ENCODE measurements at places on chromosomes 5 and 9. TPM values are rescaled to one million over a fixed set of nuclear protein-coding genes. Genes with fewer than 3 reads are reported as not detected.
A peak's percentile ranks its signal among the peaks of the same experiment; 100 is the strongest.

- DNase-seq, result no peak
These were observed 371.1 kb upstream of the ZNF608 start for GRCh38 chr5:125117566-125117965.

DNA sequence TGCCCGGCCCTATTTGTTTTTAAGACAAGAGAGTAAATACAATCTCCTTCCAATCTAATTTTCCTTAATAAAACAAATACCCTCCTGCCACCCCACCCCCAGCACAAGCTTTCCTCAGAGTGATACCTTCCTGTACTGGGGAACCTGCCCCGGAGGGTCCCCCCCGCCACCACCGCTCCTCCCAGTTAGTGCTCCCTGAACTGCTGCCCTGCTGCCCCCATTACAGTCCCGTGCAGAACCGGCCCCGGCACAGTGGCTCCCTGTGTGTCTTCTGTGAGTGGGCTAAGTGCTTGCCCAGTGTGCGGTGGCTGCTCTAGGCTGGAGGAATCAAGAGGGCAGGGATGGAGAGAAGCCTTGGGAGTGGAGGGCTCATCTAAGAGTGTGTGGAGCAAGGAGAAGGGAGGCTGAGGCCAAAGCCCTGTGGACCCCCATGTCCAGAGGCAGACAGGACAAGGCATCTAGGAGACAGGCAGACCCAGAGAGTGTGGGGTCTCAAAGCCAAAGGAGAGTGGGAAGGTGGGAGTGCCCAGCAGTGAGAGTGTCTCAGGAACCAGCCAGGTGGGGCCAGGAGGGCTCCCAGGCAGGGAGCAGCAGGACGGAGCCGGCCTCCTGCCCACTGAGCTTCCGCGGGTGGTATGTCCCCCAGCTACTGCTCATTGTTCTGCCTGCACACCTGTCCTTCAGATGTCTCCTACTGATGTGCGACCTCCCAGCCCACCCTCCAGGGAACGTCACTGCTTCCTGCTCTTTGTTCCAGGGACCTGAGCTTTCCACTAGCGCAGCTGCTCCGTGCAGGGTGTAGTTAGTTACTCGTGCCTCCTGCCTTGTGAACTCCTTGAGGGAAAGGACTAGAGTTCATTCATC lies 129.0 kb downstream of the DAB2IP start:
- DNase-seq, result no peak

The GPR21 gene
- polyA plus RNA-seq, result not detected

The IFNA13 gene
- polyA plus RNA-seq, result not detected

The STKLD1 gene
- polyA plus RNA-seq, result 1.8 TPM

DNA sequence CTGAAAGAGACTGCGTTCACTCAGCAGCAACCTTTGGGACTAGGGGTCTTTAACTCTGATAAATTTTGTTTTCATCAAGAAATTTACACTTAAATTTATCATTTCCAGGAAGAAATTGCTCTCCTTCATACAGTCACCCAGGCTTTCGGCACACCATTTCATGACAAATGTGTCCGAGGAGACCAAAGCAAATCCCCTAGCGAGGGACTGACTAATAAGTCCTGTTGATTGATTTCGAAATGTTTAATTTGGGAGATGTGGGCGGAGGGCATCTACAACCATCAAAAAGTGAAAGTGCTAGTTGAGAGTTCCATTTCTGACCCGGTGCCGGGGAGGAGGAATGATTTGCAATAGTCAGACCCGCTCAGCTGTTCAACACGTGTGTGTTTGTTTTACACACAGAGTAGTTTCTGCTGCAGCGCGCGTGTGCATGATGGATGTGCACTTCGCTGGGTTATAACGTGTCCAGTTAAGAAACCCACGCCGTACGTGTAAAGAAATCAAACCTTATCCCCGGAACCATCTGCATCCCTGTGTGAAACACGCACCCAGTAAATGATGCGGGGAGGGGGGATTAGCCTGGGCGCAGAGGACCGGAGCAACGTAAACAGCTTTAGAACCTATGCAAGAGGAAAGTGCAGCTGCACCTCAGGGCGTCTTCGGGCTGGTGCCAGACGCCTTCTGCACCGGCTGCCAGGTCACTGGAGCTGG lies 845 bp upstream of the NR4A3 start:
- DNase-seq, result peak; percentile 77

GRCh38 chr5:114362197-114362976 lies 517 bp downstream of the KCNN2 start:
- DNase-seq, result peak; percentile 77

DNA sequence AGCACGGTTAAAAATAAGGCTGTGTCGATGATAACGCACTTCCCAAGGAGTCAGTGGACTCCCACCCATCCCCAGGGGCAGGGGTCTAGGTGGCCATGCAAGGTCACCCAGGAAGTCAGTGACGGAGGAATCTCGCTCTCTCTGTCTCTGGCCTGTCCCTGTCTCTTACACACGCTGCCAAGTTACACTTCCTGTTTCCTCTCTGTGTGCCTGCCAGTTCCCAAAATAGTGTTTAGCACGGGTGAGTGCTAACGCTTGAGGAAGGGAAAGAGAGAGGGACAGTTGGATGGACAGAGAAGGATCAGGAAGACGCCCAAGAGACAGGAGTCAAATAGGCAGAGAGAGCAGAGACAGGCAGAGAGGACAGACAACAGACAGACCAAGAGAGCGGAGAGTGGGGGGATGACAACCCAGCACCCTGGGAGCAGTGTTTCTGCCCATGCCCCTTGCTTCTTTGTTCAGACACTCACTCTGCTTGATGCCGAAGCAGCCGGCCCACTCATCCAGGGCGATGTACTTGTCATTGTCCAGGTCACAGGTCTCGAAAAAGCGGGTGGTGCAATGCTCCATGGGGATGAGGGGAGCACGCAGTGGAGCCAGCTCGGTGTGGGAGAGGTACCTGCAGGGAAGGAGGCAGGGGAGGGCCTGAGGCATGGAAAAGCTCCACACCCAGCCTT lies 23.0 kb downstream of the SPARC start:
- no peak for DNase-seq

GRCh38 chr5:73862796-73863195 lies 236.8 kb downstream of the ARHGEF28 start:
- no peak for DNase-seq

DNA sequence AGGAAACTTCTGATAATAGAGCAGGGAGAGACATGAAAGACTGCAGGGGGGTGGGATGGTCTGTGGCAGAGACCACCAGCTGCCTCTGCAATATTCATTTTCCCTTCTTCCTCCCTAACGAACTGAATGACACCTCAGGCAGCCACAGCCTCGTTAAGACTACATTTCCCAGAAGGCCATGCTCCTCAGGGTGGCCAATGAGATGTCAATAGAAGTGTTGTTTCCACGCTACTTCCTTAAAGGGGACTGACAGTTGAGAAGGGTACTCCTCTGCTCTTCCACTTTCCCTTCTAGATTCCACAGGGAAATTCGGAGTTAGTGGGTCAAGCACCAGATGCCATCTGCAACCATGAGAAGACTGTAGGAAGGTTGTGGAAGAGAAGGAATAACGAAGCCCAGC lies 52.0 kb upstream of the DAPK1 start:
- peak; percentile 10 for DNase-seq

GRCh38 chr5:144581044-144581443 lies 410.4 kb downstream of the KCTD16 start:
- DNase-seq, result no peak

The CFAP90 gene
- polyA plus RNA-seq, result 0.15 TPM
